Stimulated activated CD8-positive, alpha-beta memory T cell treated with anti-CD3 and anti-CD28 coated beads, Interleukin-7, amount 100 ng/mL, for 1 hour (primary cell): ENCODE measurements at places on chromosomes 16 and 17.

GRCh38 chr16:15658149-15658548 lies 8.1 kb downstream of the NDE1 start:
- DNase-seq, result no peak

GRCh38 chr16:1561266-1561665 lies 27.8 kb downstream of the TMEM204 start:
- DNase-seq, result no peak

DNA sequence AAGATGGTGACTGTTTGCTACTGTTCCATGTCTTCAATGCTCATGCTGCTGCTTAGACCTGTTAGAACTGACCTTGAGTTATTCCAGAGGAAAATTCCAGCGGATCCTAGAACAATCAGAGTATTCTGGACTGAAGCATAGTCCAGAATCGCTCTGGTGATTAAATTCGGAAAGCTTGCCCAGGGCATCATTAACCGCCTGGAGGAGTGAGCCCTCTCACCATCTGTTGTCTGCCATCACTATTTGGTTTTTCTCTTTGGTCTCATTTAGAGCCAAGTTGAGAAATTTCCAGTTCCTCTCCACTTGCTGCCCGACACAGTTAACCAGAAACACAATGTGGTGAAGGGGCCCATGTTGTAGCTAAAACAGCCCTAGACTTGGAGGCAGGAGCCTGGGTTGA lies 104.1 kb downstream of the BMERB1 start:
- DNase-seq, result no peak

DNA sequence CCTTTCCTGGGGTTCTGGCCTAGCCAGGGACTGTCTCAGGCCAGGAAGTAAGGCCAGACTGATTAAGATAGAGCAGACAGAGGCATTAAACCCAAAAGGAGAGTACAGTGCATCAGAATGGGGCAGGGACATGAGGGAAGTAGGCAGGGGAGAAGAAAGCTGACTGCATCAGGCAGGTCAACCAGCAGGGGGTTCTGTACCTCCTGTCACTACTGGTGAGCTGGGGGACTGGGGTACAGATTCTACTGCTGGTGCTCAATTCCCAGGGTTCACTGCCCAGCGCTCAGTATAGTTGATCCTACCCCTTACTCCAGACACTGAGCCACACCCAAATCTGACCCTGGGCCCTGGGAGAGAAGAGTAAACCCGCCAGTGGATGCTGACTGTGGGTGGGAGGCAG lies 12.9 kb upstream of the MTMR4 start:
- no peak for DNase-seq

DNA sequence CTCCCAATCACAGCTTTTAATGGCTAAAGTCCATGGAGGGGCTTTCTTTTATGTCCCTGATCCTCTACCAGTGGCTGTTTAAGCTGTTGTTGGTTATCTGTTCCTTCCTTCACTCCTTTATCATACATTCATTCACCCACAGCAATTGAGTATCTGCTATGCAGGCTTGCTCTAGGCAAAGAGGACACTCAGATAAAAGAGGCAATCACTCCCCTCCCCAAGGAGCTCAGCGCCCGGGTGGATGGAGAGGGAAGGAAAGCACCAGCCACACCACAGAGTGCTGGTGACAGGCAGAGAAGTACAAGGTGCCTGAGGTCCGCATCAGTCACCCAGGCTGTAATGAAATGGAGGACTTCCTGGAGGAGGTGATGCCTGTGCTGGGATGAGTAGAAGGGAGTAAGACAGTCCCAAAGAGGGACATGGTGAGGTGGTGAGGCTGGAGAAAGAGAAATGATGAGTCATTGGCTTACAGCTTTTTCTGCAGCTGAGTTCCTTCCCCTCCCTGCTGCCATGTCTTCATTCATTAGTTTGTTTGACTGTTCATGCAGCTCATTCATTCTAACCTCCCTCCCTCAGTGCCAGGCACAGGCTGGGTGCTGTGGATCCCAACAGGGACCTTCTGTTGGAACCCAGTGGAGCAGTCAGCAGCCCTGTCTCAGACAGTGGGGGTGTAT lies 12.8 kb upstream of the NGFR start:
- DNase-seq, result no peak
